Renal pelvis (tissue), 12 donors: ENCODE measurements at places on chromosomes 3 and 15. TPM values are rescaled to one million over a fixed set of nuclear protein-coding genes. Genes with fewer than 3 reads are reported as not detected.
A peak's percentile ranks its signal among the peaks of the same experiment; 100 is the strongest.

CCDC191 gene
- polyA plus RNA-seq: 24.3 TPM

SLC38A3 gene
- polyA plus RNA-seq: 9.1 TPM

ALG3 gene
- polyA plus RNA-seq: 41.7 TPM

CYP8B1 gene
- 1.5 TPM for polyA plus RNA-seq

MYL3 gene
- polyA plus RNA-seq: 25.0 TPM

PPM1L gene
- 7.6 TPM for polyA plus RNA-seq

ZNF860 gene
- 3.0 TPM for polyA plus RNA-seq

SOX14 gene
- polyA plus RNA-seq: not detected

ASB14 gene
- polyA plus RNA-seq: 0.56 TPM

LDHAL6B gene
- polyA plus RNA-seq: 0.10 TPM

- no peak for DNase-seq
Measured at GRCh38 chr3:191444569-191444968, 16.4 kb upstream of the PYDC2 start.

DNA sequence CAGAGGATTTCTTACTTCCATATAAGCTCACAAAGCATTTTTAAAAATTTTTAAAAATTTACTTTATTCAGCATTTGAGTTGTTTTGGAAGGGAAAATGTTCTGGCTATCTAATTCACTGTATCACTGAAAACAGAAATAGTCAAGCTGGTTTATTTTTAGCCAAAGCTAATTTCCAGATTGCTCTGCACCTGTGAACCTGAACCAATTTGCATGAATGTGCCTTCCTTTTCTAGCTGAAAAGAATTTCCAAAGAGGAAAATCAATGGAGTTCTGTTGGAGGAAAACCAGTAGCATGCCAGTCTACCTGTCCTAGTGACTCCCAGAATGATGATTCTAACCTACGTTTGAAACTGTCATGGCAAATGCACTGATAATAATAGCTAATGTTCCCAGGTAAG, 134.2 kb upstream of the LIPC start:
- no peak for DNase-seq

GRCh38 chr15:62853114-62853840, 189.3 kb upstream of the TPM1 start:
- DNase-seq: no peak

- no peak for DNase-seq
Measured at GRCh38 chr3:50592568-50592967, 19.0 kb downstream of the CISH start.

DNA sequence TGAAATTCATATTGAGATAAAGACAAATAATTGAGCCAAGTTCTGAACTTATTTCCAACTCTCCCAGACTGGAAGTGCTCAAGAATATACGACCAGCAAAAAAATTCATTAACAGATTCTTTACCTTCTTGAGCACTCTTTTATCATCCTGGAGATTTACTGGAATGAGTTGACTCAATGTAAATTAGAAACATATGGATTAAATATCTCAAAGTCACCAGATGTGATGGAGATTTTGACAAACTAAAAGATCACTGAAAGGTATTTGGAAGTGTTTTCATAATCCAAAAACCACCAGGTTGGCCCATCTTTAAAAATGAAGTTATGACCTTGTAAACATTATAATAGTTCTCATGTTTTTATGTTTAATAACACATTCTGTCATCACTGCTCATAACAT, 433.2 kb upstream of the RASGRP1 start:
- DNase-seq: no peak

- no peak for DNase-seq
Measured at GRCh38 chr3:81443958-81444357, 317.5 kb downstream of the GBE1 start.

- DNase-seq: peak; percentile 24
Measured at GRCh38 chr3:101281521-101282030, 38.8 kb downstream of the IMPG2 start.

DNA sequence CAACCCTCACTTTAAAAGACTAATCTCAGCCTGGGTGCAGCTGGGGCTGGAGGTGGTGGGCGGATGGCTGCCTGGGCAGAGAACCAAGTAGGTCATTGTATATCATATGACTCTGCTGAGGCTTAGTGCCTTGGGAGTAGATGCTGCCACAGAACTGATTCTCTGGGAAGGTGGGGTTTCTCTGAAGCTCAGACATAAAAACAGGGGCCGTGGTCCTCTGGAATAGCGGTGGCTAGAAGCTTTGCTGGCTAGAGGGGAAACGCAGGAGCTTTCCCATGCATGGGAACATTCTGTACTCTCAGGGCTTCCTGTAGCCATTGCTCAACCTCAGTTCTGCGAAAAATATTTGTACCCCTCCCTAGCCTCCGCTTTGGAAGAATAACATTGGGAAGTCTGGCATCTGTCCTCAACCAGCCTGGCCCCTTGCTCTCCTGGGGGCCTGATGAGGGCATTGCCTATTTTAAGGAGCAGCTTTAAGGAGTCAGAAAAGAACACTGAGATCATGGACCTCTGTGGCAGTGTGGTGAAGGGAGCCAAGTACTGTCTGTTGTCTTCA, 14.7 kb downstream of the TIMP4 start:
- DNase-seq: no peak

- DNase-seq: no peak
Measured at GRCh38 chr3:185063431-185063830, 89.4 kb downstream of the C3orf70 start.

DNA sequence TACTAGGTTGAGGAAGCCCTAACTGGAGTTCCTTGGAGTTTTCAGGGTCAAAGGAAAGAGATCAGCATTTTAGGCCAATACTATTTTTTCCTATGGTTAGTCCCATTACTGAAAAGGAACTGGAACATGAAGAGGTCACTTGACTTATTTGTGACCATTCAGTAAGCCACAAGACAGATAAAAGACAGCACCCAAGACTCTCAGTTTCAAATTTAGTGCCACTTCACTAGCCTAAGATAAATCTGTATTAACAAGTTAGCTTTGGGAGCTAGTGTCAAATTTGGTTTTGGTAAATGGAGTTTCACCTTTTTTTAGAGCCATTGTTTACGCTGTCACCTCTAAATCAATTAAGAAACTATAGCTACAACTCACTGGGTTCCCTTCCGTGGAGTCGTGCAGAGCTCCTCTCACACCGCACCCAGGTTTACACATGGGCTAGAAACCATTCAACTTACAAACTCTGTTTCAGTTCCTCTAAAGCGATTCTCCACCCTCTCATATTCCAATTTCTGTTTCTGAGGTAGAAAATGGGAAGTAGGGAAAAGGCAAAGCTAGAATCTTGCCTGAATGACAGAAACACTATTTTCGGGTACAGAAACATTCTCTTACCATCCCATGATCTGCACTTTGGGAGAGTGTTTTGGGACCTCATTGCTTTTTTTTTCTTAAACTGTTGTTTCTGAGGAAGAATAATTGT, 14.4 kb downstream of the CCDC32 start:
- DNase-seq: no peak

DNA sequence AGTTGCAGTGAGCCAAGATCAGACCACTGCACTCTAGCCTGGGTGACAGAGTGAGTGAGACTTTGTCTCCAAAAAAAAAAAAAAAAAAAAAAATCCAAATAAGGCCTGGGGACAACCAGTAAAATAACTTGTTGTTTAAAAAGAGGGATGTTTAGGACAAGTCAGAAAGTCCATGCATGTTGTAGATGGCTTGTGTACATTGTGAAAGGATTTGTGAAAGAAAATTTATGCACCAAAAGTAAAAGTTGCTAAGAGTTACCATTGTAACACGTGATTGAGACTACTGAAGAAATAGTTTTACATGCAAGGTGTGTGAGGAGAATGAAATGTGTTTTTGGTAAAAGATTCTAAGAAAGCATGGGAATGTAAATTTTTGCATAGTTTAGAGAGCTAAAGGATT, 35.7 kb upstream of the SEC61A1 start:
- no peak for DNase-seq

GRCh38 chr3:128484404-128485281, 8.4 kb downstream of the GATA2 start:
- no peak for DNase-seq

DNA sequence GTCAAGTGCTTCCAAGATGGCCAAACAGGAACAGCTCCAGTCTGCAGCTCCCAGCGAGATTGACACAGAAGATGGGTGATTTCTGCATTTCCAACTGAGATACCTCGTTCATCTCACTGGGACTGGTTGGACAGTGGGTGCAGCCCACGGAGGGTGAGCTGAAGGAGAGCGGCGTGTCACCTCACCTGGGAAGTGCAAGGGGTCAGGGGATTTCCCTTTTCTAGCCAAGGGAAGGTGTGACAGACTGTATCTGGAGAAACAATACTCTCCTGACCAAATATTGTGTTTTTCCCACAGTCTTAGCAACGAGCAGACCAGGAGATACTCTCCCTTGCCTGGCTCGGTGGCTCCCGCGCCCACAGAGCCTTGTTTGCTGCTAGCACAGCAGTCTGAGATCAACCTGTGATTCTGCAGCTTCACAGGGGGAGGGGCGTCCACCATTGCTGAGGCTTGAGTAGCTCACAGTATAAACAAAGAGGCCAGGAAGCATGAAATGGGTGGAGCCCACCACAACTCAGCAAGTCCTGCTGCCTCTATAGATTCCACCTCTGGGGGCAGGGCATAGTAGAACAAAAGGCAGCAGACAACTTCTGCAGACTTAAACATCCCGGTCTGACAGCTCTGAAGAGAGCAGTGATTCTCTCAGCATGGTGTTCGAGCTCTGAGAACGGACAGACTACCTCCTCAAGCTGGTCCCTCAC, 293.5 kb upstream of the SUCLG2 start:
- no peak for DNase-seq

DNA sequence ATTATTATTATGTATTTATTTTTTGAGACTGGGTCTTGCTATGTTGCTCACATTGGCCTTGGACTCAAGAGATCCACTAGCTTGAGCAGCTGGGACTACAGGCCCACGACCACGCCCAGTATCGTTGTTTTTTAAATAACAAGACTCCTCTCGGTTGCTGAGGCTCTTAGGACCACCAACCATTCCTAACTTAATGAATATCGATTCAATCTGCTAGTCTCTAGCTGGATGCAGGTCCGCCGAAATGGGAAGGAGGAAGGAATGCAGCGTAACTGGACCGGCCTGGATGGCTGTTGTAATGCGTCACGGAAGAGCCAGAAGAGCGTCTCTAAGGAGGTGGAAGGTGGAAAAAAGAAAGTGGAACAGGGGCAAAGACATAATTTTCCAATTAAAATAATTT, 1.7 kb downstream of the ANXA2 start:
- no peak for DNase-seq

DNA sequence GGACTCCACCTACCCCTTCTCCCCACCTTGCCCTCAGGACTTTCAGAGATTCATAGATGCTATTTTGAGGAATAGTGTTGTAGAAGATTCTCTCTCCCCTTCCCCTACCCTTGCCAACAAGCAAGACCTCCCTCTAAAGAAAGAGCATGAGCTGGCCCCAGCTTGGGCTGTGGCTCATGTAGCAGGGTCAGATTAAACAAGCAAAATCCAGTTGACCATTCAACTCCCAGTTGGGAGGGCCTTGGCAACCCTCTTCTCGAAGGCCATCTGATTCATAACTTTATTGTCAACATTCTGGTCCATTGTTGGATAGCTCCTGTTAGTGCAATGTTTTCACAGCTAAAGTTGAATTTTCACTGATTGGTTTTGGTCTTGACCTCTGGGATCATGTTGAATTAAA, 41.1 kb downstream of the TNFAIP8L3 start:
- no peak for DNase-seq

GRCh38 chr3:29356062-29356461, 75.2 kb downstream of the RBMS3 start:
- DNase-seq: no peak

DNA sequence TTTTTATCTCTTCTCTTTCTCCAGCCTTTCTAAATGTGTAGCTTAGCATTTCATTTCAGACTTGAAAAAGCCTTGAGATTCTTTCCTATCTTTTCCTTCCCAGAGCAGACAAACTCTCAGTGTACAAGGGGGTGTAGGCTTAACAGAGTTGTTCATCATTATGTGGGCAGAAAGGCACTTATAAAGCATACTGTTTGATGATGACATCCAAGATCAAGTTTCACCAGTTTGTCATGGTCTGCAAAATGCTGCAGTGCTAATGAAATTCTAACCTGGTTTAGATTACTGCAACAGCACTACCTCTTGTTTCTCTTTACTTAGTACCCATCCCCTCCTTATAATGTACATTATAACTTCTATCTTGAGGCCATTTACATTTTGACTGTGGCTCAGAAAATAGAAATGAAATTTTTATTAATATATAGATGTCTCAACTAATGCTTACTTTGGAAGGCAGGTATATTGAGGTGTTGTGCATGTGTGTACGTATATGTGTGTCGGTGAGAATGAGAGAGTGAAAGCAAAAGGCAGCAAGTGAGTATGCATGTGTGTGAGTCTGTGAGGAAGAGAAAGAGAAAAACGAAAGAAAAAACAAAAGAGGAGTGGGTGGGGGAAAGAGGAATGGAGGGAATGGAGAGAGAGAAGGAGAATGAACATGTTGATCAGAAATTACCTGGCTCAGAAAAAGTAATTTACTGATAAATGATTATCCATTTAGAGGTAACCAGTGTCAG, 1043.6 kb downstream of the TUSC7 start:
- peak; percentile 52 for DNase-seq

GRCh38 chr15:71281256-71281655, 166.0 kb downstream of the THSD4 start:
- DNase-seq: no peak

DNA sequence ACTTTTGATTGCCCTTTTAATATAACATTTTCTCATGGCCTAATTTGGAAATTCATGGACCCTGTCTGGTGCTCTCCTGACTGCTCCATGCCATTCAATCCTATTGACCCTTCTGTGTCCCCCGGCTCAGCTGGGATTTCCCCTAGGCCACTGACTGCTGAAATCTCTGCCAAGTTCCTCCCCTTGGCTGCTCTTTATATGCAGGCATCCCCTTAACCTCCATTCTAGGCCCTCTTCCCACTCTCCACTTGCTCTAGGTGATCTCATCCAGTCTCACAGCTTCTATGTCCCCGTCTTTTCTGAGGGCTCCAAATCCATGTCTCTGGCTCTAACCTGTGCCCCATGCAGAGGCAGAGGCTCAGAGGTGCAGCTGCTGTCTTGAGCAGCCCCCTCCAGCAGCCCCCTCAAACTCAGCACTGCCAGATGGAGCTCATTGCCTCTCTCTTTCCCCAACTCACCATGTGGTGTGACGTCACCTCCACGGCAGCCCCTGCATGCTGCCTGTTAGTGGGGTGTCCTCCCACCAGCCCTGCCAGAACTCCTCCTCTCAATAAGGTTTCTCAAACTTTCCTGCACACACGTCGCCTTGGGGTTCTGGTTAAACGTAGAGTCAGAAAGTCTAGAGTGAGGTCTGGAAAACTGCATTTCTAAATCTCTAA, 6.6 kb downstream of the FSD2 start:
- no peak for DNase-seq

DNA sequence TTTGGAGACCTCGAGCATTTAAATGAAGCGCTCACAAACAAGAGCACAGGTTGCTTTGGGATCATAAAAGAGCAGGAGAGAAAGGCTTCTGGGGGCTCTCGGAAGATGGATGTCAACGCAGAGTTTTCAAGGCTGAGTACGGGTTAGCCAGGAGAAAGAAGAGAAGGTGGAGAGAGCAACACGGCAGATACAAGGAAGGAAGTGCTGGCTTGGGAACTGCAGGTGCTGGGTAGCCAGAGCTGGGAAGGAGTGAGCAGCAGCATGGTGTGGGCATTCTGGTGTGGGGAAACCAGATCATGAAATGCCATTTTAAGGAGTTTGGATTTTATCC, 580 bp upstream of the RUBCN start:
- DNase-seq: no peak
